ENCODE measurements at places on chromosomes 3 and 15.

- peak; percentile 60 for DNase-seq
Measured at GRCh38 chr15:70420086-70420947, 322.6 kb upstream of the TLE3 start.

- no peak for DNase-seq
Measured at GRCh38 chr3:45084361-45084760, 58.3 kb downstream of the CLEC3B start.

DNA sequence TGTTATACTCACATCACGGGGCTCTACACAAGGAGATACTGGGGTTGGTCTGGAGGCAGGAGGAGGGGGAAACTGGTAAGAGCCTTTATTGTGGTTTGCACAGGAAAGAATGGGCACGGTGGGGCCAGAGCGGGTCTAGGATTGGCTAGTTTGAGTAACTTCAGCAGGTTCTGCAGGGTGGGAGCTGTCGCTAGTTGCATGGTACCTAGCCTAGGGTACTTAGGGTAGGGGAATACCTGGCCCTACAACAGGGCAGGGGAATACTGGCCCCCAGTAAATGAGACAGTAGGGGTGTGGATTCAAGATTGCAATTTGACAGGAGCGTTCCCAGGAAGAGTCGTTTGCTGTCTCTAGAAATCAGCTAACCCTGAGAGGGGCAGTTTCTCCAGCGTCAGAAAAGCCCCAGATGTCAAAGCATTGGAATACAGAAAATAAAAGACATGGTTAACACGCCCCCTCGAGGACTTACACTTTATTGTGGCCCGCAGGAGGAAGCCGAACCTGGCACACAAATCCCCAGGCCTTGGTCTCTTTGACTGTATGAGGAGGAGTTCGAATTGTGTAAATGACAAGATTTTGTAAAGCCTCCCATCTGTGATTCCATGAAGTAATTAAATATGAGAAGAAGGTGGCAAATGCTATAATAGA lies 32.0 kb downstream of the ST8SIA2 start:
- DNase-seq: peak; percentile 2

GRCh38 chr15:28913171-28913765 lies 27.5 kb downstream of the APBA2 start:
- peak; percentile 18 for DNase-seq

- DNase-seq: no peak
Measured at GRCh38 chr3:50509715-50510114, 6.3 kb upstream of the CACNA2D2 start.

DNA sequence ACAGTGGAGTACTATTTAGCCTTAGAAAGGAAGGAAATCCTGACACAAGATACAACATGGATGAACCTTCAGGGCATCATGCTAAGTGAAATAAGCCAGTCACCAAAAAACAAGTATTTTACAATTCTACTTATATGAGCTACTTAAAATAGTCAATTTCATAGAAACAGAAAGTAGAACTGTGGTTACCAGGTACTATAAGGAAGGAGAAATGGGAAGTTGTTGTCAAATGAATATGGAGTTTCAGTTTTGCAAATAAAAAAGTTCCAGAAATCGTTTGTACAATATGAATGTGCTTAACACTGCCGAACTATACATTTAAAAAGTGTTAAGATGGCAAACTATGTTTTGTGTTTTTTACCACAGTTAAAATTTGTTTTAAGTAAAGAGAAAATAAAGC lies 26.8 kb downstream of the TRANK1 start:
- no peak for DNase-seq

GRCh38 chr3:12323237-12323636 lies 34.4 kb downstream of the PPARG start:
- no peak for DNase-seq

DNA sequence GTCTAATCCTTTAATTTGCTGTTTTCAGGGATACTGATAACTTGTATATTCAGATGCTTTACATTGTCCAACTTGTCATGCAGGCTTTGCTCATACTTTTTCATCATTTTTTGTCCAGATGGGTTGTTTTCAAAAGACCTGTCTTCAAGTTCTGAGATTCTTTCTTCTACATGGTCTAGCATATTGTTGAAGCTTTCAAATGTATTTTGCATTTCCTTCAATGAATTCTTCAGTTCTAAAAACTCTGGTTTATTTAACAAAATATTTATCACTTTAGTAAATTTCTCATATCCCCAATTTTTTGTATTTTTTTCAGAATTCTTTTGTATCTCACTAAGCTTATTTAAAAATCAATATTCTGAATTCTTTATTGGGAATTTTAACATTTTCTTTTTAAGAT lies 388.3 kb upstream of the IL12A start:
- no peak for DNase-seq

GRCh38 chr15:100780208-100780800 lies 99.3 kb upstream of the ALDH1A3 start:
- no peak for DNase-seq

GRCh38 chr15:22956978-22957260 lies 23.2 kb downstream of the CYFIP1 start:
- no peak for DNase-seq

- DNase-seq: no peak
Measured at GRCh38 chr3:110474397-110474796, 597.2 kb upstream of the NECTIN3 start.

DNA sequence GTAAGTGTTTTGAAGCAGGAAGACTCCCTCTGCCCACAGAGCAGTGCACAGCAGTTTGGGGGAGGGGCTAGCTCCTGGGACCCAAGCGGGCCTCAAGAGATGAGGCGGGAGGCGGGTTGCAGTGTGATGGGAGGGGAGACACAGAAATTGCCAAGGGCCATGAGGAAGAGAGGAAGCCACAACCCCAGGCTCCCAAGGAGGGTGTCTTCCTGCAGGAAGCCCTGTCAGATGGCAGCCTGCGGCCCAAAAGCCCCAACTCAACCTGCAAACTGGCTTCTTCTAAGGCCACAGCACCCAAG lies 7.3 kb upstream of the ISLR2 start:
- peak; percentile 6 for DNase-seq

- DNase-seq: no peak
Measured at GRCh38 chr3:191066669-191067068, 132.4 kb upstream of the OSTN start.

- no peak for DNase-seq
Measured at GRCh38 chr3:127701280-127701911, 28.6 kb downstream of the ABTB1 start.

DNA sequence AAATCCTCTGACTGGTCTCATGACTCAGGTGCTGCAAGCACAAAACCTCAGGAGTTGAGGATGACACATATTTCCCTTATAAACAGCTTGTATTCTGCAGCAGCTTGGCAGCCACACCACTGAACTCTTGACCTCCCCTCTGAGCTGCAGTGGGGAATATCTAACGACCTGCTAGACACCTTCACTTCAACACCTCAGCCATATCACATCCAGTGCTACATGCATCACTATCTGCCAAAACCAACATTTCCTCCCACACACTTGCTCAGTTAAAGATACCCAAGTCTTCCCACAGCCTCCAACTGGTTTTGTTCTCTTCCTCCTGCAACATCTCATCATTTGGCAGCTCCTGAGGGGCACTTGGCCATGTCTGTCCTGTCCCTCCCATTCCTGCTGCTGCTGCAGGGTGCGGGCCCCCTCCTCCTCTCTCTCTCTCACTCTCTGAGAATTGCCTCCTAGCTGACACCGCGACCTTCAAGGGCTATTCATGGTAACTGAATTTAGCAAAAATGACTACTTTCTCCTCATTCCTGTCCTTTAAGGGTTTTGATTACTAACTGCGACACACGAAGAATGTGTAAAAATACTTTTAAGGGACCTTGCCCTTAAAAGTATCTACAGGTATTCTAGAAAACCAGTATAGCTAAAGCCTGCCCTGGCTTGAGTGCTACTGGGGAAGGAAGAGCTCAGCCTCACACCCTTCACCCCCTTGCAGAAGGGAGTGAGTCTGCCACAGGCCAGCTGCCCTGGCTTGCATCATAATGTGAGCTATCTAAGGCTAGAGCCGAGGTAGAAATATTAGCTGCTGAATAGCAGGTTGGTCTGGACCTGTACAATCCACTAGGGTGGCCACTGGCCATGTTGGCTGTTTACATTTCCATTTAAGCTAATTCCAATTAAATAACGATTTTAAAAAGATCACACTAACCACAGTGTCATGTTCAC lies 5.0 kb upstream of the CCR9 start:
- DNase-seq: no peak

DNA sequence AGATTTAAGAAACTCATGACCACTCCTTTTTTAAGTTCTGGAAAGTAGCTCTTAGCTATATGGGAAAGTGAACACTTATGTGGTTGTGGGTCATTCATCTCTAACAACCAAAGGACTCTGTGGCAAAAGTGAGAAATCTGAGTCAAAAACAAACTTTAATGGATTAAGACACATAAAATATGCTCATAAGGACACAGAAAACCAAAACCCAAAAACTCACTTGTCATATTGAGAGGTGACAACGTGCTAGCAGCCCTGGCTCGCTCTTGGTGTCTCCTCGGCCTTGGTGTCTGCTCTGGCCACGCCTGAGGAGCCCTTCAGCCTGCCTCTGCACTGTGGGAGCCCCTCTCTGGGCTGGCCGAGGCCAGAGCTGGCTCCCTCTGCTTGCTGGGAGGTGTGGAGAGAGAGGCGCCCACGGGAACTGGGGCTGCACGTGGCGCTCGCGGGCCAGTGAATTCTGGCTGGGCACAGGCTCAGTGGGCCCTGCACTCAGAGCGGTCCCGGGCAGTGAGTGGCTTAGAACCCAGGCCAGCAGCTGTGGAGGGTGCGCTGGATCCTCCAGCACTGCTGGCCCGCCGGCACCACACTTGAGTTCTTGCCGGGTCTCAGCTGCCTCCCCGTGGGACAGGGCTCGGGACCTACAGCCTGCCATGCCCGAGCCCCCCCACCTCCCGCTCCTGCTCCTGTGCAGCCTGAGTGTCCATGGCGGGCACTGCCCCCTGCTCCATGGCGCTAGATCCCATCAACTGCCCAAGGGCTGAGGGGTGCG lies 30.3 kb upstream of the SKIL start:
- no peak for DNase-seq

- peak; percentile 72 for DNase-seq
Measured at GRCh38 chr3:197010556-197011351, 18.9 kb downstream of the MELTF start.

GRCh38 chr15:92974183-92974915 lies 74.2 kb downstream of the CHD2 start:
- DNase-seq: no peak

- DNase-seq: no peak
Measured at GRCh38 chr15:38129531-38130204, 123.0 kb upstream of the SPRED1 start.

DNA sequence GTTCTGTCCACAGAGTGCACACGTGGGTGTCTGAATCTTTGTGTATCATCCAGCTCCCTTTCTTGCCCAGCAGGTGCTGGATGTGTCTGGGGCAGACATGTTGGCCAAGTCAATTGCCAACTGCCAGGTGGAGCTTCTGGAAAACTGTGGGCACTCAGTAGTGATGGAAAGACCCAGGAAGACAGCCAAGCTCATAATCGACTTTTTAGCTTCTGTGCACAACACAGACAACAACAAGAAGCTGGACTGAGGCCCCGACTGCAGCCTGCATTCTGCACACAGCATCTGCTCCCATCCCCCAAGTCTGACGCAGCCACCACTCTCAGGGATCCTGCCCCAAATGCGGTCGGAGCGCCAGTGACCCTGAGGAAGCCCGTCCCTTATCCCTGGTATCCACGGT lies 12.5 kb upstream of the RPP14 start:
- no peak for DNase-seq

GRCh38 chr15:60001610-60002527 lies 2.2 kb upstream of the FOXB1 start:
- DNase-seq: peak; percentile 53

GRCh38 chr3:61912158-61912557 lies 350.8 kb downstream of the PTPRG start:
- no peak for DNase-seq

DNA sequence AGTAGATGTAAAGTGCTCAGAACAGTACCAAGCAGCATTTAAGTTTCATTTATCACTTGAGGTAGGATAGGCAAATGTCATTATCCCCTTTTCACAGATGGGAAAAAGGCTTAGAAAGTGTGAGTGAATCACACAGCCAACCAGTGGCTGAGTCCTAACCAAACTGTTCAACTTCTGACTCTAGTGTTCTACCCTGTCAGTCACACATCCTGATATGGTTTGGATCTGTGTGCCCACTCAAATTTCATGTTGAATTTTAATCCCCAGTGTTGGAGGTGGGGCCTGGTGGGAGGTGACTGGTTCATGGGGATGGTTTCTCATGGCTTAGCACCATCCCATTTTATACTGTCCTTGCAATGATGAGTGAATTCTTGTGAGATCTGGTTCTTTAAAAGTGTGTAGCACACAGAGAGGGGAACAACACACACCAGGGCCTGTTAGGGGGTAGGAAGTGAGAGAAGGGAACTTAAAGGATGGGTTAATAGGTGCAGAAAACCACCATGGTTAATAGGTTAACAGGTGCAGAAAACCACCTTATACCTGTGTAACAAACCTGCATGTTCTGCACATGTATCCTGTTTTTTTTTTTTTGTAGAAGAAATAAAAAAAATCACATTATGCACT lies 304.7 kb downstream of the SUCLG2 start:
- no peak for DNase-seq

GRCh38 chr3:140636406-140637138 lies 41.3 kb upstream of the TRIM42 start:
- no peak for DNase-seq

- peak; percentile 63 for DNase-seq
Measured at GRCh38 chr3:132417695-132418411, 551 bp downstream of the DNAJC13 start.

DNA sequence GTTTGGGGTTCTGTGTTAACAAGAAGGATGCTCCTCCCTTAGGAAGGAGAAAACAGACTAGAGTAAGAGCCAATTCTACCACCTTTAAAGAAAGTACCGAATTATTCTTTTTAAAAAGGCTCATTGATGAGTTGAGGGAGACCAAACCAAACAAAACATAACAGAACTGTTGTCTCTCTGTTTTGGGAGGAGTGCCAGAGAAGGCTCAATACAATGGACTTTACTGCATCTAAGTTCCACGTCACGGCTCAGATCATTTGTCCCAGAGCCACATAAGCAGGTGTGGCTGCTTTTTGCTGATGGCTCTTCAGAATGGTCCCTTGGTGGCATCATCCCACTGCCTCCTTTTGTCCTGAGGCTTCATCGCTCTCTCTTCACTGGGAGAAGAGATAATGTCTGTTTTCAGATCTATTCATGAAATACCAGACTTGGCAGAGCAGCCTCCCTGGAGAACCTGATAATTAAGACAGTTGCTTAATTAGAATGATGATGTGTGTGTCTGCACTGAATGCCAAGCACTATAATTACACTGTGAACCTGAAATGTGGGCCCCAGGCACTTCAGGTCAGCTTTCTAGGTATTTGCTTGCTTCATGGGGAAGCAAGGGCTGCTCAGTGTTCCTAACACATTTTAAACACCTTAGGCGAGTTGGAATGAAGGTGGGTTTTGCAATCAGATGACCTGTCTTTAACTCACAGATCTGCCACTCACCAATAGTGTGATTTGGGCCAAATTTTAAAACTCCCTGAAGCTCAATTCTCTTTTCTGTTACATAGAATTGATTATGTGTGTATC lies 335.2 kb upstream of the MCTP2 start:
- peak; percentile 92 for DNase-seq

- DNase-seq: peak; percentile 96
Measured at GRCh38 chr15:33639978-33640377, 328.3 kb upstream of the CHRM5 start.

- DNase-seq: peak; percentile 39
Measured at GRCh38 chr3:77707281-77707680, 667.4 kb downstream of the ROBO2 start.
